ENCODE measurements at places on chromosomes 1 and 21.

DNA sequence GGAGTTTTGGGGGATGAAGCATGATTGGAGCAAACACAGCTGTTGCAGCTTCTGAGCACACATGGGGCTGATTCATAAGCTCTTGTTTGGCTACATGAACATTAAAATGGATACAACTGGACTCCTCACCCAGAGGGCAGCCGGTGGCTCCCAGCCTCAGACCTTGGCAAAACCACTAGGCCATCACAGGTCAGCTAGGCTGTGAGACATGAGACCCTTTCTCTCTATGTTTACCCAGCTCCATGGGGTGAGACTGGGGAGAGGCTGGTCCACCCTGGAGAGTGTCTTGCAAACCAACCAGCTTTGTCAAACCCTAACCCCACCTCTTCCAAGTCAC, 388.7 kb downstream of the PTPRU start:
- DNase-seq, result no peak

- DNase-seq, result no peak
Observed at GRCh38 chr1:115189814-115190539, 100.7 kb upstream of the TSPAN2 start.

DNA sequence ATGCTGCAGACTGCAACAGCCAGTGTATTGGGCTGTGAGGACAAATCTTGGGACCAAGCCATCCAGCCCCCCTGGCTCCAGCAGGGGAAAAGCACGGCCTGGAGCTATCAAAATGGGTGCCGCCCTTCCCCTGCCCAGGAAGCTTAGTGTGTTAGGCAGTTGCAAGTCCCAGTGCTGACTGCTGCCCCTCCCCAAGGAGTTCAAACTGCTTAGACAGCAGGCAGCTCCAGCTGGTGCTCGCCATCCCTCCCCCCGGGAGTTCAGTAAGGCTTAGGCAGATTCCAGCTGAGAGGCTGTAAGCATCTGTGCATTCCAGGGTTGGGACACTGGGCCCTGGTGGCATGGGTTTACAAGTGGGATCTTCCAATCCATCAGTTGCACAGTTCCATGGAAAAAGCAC, 579.6 kb upstream of the NR5A2 start:
- DNase-seq, result no peak

DNA sequence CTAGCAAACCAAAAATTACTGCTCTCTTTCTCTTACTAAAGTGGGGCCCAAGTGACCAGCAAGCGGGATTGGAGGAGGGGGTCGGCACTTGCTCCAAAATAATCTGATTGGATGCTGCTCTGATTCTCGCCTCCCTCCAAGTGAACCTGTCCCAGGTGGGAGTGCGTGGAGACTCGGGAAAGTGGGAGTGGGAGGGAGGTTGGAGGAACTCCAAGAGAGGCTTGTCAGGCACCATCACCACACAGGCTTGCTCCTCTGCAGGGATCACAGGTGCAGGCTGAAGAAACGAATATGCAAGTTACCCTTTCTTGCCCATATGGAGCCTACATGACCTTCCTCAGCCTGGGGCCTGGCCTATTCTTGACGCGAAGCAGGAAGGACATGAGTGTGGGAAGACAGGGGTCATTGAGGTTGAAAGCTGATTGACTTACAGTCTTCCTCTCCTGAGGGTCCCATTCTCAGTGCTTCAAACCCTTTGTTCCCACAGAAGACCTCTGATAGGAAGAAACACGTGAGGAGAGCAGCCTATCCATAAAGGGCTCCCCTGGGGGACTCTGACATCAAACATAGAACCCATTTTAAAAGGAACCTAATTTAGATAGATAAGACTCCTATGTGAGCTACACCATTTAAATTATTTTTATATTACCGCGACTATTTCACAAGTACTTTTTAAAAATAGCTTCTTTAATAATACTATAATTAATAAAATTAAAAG, 14.2 kb downstream of the RGS8 start:
- no peak for DNase-seq

GRCh38 chr1:209400351-209401220, 182.9 kb upstream of the CAMK1G start:
- no peak for DNase-seq

Measured in thymus (tissue), 14 donors.